Brain (organoid and tissue), 16 donors: ENCODE measurements at places on chromosomes 5 and 9.

DNA sequence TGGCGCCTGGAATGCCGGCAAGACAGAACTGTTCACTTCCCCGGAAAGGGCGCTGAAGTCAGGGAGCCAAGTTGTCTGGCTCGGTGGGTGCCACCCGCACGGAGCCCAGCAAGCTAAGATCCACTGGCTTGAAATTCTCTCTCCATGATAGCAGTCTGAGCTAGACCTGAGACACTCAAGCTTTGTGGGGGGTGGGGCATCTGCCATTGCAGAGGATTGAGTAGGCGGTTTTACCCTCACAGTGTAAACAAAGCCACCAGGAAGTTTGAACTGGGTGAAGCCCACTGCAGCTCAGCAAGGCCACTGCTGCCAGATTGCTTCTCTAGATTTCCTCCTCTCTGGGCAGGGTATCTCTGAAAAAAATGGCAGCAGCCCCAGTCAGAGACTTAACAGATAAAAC, 277.4 kb downstream of the SLCO4C1 start:
- DNase-seq, result no peak

GRCh38 chr9:76227156-76227555, 167.1 kb downstream of the RFK start:
- DNase-seq, result no peak

DNA sequence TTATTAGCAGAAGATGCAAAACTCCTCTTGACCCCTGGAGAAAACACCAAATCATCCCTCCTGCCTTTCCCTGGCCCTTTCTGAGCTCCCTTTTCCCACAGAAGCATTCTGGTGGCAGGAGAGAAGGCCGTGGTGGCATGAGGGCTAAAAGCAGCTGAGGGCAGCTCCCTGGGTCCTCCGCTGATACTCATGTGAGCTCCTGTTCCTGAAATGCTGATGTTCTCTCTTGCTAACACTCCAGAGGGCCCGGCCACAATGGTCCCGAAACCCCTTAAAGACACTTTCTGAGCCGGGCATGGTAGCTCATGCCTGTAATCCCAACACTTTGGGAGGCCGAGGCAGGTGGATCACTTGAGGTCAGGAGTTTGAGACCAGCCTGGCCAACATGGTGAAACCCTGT, 183.1 kb downstream of the HSPA4 start:
- DNase-seq, result no peak

GRCh38 chr5:138716456-138716924, 36.7 kb upstream of the CTNNA1 start:
- no peak for DNase-seq

GRCh38 chr9:121976751-121977150, 116.4 kb downstream of the TTLL11 start:
- DNase-seq, result no peak

GRCh38 chr9:79145442-79145841, 426.3 kb upstream of the TLE4 start:
- DNase-seq, result no peak

GRCh38 chr9:138063033-138063432, 185.5 kb downstream of the CACNA1B start:
- DNase-seq, result no peak

DNA sequence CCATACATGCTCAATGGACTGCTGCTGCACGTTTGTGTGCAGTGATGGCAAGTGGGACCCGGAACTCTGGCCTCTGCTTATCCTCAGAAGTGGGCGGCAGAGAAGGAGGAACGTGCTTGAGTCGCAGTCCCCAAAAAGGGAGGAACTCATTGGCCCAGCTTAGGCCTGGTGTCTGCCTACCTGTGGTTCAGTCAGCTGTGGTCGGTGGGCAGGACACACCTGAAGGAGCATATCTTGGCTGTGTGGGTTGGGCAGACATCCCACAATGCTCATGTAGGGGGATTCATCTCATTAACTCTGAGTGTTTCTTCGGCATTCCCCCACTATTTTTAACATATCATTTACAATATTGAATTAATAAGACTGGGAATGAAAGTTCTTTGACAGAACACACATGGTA, 122.9 kb upstream of the IL12B start:
- DNase-seq, result no peak

GRCh38 chr5:172723508-172723907, 47.5 kb downstream of the DUSP1 start:
- DNase-seq, result no peak

DNA sequence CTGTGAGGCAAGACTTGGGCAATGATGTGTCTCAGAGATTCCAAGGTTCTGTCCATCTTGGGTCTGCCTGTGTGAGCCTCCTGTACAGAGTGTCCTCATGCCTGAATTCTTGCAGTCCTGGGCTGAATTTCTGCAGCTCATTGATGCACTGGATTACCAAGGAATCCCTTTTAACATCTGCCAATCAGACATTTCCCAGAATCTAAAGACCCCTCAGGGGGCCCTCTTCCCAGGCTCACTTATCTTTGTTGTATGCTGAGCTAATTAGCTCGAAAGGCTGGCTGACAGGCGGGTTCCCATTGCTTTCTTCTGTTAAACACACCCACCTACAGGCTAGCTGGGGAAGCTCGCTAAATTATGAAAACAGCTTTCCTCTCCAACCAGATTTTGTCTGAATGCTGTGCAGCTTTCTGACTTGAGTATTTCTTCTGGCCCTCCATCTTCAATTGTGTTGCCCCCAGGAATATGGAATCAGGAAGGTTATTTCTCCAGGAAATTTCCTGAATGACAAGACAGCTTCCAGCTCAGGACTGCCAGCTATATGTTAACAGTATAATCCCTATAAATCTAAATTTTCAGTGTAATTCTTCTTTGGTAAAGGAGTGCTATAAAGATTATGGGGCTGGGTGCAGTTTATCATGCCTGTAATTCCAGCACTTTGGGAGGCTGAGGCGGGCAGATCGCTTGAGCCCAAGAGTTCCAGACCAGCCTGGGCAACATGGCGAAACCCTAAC, at the start of gene LIX1:
LIX1 (minus strand) TSS at position 91 of the 734 bp plus-strand sequence; CDS start at position 56, 35 bp downstream.
- peak; percentile 97 for DNase-seq

GRCh38 chr9:18185196-18185595, 288.8 kb upstream of the ADAMTSL1 start:
- DNase-seq, result no peak

- no peak for DNase-seq
Observed at GRCh38 chr5:146645342-146645741, 129.4 kb upstream of the GPR151 start.

- DNase-seq, result peak; percentile 63
Observed at GRCh38 chr9:127388037-127388855, 8.7 kb upstream of the SLC2A8 start.

DNA sequence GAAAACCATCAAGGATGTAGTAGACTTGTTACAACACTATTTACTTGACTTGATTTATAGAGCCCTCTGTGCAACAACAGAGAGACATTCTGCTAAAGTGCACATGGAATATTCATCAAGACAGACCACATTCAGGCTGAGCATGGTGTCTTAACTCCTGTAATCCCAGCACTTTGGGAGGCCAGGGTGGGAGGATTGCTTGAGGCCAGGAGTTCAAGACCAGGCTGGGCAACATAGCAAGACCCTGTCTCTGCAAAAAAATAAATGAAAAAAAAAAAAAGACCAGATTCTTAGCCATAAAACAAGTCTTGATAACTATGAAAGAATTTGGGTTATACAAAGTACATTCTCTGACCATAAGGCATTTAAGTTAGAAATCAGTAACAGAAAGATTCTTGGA, 25.3 kb downstream of the DENND4C start:
- DNase-seq, result no peak
